CD4-positive, alpha-beta T cell treated with Interleukin-1 beta for 1 hour (primary cell): ENCODE measurements at places on chromosomes 7 and 10.
A peak's percentile ranks its signal among the peaks of the same experiment; 100 is the strongest.

DNA sequence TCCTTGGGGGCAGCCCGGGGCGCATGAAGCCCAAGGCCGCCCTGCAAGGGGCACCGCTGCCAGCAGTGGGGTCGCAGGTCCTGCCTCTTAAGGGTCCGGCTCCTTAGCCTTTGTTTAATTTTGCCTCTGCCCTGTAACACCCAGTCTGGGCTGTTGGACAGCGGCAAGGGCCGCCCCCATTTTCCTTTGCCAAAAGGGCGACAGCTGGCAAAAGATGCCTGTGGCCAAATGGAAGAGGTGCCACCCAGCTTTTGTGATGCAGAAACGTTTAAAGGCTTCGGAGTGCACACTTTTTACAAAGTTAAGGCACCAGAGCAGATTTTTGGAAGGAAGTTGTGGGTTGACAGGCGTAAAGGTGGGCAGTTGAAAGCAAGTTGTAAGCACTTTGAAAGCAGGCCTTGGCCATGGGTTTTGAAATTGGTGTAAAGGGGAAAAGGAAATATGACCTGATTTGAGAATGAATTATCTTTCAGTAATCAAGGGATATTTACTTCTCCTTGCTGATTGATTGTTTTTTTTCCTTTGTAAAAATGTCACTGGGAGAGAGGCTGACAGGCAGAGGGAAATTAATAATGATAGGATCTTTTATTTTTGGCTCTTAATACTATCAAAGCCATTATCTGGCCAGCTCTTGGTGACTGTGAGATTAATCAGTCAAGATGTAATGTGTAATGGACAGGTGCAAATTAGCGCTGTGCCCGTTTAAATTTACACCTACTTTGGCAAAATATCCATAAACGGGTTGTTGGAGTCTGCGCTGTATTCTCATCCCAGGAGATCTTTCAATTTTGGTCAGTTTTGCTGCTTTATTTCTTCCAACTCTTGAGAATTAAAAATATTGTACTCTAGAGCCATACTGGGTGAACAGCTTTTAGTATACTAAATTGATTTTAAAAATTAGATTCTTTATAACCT lies 1.2 kb downstream of the CASD1 start:
- peak; percentile 43 for DNase-seq

- no peak for DNase-seq
Observed at GRCh38 chr10:43795639-43796038, 147.0 kb upstream of the ZNF32 start.

DNA sequence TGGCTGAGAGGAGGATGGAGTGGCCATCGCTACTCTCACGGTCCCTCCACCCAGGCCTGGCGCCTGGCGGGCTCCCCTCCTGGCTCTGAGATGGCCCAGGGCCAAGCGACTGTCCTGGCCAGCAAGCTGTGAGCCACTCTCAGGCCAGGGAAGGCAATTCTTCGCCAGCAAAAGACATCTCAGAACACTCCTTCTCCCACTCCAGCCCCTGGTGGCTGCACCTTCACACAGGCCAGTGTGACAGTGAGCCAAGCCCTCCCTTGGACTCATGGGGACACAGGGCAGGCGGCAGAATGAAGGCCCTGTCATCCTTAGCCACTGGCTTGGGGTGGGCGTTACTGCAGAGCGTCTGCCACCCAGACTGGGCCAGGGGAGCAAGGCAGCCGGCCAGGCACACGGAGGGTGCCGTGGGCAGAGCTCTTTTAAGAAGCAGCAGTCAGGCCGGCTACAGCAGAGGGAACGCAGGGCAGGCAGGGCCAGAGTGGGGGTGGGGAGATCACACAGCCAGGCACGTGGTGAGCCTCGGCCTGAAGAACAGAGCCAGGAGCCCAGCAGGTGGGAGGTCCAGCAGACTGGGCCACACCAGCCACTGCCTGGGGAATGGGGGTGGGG lies 14.4 kb downstream of the STK32C start:
- DNase-seq = no peak

DNA sequence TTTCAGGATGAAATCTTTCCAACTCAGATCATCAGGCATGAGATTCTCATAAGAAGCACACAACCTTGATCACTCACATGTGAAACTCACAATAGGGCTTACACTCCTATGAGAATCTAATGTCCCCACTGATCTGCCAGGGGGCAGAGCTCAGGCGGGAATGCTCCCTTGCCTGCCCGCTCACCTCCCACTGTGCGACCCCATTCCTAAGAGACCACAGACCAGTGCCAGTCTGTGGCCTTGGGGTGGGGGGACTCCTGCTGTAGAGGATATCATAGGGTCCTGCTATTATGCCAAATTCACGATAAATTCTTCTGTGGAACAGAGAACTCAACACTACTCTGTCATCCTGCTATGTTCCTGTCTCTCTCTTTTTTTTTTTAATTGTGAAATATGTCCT lies 5.2 kb upstream of the RASGEF1A start:
- DNase-seq = no peak

GRCh38 chr10:60497364-60497763 lies 107.7 kb upstream of the ANK3 start:
- DNase-seq = no peak

GRCh38 chr7:129865093-129865924 lies 87.5 kb downstream of the UBE2H start:
- no peak for DNase-seq

DNA sequence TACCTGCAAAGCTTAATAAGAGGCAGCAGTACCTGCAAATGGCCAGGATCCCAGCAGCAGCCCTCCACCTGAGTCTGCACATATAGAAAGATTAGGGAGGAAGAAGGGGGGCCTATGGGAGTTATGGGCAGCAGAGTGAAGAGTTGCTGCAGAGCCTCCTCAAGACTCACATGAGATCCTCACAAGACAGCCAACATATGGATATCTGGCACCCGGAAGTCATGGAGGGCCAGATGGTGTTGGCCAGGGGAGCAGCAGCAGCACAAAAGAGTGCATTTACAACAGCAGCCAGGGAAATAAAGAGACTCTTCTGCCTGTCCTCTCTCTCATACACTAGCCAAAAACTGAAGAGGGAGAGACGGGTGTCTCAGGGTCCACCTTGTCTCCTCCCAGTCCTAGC lies 4.0 kb upstream of the TAS2R40 start:
- no peak for DNase-seq

GRCh38 chr7:4115442-4115841 lies 566.7 kb upstream of the FOXK1 start:
- no peak for DNase-seq

- DNase-seq = no peak
Observed at GRCh38 chr10:21293518-21294356, 231.7 kb downstream of the SKIDA1 start.

- DNase-seq = no peak
Observed at GRCh38 chr10:112131346-112131745, 52.2 kb downstream of the GPAM start.

DNA sequence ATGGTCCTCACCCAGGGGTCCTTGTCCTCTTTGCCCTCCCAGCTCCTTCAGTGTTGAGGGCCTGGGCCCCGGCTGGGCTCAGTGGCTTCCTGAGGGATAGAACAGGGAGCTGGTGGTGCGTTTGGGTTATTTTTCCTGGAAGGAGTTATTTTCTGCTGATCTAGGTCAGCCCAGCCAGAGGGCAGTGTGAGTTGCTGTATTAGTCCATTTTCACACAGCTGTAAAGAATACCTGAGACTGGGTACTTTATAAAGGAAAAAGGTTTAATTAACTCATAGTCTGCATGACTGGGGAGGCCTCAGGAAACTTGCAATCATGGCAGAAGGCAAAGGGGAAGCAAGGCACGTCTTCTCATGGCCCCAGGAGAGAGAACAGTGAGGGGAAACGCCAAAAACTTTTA lies 122.4 kb upstream of the PCBD1 start:
- DNase-seq = no peak

DNA sequence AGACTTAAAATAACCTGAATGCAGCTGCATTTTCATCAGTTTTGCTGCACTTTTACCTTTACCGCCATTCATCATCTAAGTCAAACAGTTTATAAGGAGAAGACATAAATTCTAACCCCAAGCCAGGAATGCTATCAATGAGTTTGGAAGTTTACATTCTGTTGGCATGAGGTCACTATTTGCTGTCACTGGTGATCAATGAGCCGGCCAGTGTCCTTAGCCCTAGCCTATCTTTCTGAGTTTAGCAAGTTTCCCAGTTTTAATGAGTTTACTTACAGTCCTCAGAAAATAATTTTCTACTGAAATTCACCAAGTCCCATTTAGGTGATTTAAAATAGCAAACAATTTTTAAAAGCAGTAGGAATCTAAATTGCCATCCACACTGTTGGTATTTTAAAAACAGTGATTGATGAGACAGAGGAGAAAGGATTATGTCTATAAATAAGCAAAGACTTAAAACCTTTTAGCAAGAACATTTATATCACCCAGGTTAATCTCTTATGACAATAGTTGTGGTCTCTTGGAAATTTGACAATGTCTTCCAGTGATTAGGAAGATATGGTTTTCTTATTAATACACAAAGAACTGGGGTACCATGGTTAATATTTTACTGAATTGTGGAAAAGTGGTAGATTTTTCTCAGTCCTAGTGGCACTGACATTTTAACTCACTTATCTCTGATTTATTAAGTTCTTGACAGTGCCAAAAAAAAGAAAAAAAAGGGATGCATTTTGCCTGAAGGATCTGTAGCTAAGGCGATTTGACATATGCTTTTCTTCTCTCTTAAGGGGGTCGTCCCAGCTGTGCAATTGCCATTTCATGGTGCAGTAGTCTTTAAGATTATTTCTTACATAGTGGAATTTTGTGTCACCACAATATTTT lies 443.4 kb upstream of the ANKRD30A start:
- DNase-seq = no peak

- peak; percentile 98 for DNase-seq
Observed at GRCh38 chr10:72297281-72297804, 23.6 kb downstream of the DDIT4 start.

GRCh38 chr7:549066-549890 lies 29.6 kb upstream of the PDGFA start:
- DNase-seq = no peak

- DNase-seq = no peak
Observed at GRCh38 chr7:74306730-74307469, 17.7 kb downstream of the CLIP2 start.

DNA sequence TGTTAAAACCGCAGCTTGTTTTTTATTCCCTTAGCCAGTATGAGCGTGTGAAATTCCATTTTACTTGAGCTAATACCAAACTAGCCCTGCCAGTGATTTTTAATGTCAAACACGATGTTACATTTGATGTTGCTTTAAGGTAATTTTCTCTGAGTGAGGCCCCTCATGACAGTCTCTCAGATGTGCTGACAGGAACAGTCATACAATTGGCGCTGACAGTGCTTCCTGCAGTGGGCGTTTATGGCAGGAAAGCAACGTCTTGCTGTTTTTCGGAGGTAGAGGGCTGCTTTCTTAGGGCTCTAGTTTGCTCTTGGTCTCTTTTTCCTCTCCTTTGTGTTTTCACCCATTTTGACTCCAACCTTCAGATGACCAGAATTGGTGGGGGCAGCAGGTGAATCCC lies 19.3 kb downstream of the PON1 start:
- no peak for DNase-seq

DNA sequence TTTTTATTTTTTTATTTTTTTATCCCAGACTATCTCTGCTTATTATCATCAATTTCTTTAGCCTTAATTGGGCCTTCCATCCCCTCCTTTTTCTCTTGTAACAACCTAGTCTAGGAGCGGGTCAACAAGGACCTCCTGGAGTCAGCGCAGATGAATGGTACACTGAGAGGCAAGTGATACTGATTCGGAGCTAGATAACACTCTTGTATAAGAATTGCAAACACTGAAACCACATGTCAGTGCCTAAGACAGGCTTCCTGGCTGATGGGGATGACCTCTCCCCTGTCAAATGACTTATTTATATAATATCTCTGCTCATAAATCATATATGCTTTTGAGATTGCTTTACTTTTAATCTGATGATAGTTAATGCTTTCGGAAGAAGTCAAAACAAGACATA lies 22.7 kb downstream of the BPGM start:
- DNase-seq = no peak

GRCh38 chr7:123622660-123623386 lies 21.2 kb downstream of the ASB15 start:
- no peak for DNase-seq

DNA sequence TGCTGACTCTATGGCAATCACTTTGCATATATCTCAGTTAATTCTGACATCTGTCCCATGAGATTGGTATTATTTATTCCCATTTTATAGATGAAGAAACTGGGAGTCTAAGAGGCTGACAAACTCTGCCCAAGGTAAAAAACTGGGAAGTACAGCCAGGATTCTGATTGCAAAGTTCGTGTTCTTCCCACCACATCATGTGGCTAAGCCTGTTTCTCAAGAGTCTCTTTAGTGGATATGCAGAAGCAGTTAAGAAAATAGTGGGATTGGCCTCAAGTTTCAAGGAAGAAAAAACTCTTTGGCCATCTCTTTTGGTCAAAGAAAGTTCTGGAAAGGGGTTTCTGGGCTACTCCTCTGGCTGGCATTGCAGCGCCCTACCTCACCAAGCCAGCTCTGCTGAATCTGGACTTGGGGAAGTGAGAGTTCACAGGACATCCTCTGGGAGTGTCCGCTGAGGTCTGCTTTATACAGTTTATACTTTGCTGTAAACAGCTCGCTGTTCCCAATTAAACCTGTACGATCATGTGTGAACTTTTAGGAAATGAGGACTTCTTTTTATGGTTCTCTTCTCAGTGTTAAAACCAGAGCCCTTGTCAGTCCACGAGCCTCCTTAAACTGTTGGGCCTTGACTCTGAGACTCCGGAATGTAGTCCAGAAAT lies 12.2 kb upstream of the BMPR1A start:
- no peak for DNase-seq

GRCh38 chr7:45568536-45569289 lies 5.5 kb upstream of the ADCY1 start:
- DNase-seq = no peak

- no peak for DNase-seq
Observed at GRCh38 chr7:149004405-149005370, 23.6 kb downstream of the PDIA4 start.

- DNase-seq = no peak
Observed at GRCh38 chr7:112150823-112151641, 55.2 kb downstream of the DOCK4 start.
